ENCODE measurements at places on chromosomes 2 and 18. TPM values are rescaled to one million over a fixed set of nuclear protein-coding genes. Genes with fewer than 3 reads are reported as not detected.
A peak's percentile ranks its signal among the peaks of the same experiment; 100 is the strongest.

GRCh38 chr2:3600256-3600855 is 5.4 kb downstream of the COLEC11 start:
- DNase-seq = no peak

GRCh38 chr2:45028276-45028675 is 19.0 kb upstream of the SIX2 start:
- no peak for DNase-seq

DNA sequence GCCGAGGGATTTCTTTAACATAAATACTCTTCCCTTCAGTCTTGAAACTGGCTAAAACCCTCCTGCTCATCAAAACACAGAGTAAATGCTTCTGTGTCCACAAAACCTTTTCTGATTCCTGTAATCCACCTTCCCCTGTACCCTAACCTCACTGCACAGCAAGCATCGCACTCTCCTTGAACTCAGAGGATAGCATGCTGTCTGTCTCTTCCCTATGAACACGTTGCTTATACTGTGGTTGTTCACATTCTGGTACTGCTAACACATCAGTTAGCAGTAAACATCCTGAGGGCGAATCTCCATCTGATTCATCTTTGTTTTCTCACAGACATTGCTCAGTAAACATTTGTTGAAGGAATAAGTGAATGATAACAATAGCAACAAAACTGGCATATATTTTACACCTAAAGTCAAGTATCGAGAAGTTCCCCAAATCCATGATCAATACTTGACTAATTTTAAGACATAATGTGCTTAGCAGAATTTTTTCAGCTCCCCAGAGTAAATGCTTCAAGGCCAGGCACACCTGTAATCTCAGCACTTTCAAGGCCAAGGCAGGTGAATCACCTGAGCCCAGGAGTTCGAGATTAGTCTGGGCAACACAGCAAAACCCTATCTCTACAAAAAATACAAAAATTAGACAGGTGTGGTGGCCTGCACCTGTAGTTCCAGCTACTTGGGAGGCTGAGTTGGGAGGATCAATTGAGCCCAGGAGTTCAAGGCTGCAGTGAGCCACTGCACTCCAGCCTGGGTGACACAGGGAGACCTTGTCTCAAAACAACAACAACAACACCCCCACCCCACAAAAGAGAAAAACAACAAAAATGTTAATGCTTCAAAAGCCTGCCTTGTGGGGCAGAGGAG is 45.6 kb upstream of the LPIN2 start:
- DNase-seq = no peak

- DNase-seq = no peak
Observed at GRCh38 chr18:53422896-53423295, 801.6 kb downstream of the MBD2 start.

DNA sequence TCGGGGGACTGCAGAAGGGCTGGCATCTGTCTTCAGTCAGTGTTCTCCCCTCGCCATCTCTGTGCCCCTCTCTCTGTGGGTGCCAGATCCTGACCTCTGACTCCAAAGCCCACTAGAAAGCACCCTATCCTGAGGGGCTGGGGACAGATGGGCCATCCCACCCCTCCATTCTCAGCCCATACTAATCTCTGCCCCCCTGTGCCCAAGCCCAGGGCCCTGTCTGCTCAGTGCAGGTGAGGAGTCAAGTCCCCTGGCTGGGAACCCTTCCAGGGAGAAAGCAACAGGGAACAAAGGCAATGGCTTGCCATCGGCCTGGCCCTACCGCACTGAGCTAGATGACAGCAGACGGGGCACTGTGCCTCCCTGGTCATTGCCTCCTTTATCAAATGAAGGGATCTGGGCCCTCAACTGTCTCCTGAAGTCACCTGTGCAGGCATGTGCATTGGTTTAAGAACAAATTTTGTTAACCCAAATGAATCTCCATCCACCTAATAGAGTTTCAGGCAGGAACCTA is 42.7 kb upstream of the ID2 start:
- DNase-seq = no peak

- DNase-seq = peak; percentile 48
Observed at GRCh38 chr2:136917411-136917881, 152.1 kb downstream of the THSD7B start.

DNA sequence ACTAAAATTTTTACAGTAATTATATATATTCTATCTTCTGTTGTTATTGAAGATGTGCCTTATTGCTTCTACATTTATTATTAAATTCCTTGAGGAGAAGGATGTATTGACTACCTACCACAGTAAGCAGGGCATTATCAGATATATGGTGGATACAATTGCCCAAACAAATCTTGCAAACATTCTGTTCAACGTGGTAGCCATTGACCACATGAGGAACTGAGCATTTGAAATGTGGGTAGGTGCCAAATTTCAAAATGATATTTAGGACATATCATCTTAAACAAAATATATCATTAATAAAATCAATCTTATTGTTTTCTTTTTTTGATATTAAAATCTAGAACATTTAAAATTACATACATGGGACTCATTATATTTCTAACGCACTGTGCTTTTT is 11.1 kb downstream of the SCN3A start:
- DNase-seq = no peak

DNA sequence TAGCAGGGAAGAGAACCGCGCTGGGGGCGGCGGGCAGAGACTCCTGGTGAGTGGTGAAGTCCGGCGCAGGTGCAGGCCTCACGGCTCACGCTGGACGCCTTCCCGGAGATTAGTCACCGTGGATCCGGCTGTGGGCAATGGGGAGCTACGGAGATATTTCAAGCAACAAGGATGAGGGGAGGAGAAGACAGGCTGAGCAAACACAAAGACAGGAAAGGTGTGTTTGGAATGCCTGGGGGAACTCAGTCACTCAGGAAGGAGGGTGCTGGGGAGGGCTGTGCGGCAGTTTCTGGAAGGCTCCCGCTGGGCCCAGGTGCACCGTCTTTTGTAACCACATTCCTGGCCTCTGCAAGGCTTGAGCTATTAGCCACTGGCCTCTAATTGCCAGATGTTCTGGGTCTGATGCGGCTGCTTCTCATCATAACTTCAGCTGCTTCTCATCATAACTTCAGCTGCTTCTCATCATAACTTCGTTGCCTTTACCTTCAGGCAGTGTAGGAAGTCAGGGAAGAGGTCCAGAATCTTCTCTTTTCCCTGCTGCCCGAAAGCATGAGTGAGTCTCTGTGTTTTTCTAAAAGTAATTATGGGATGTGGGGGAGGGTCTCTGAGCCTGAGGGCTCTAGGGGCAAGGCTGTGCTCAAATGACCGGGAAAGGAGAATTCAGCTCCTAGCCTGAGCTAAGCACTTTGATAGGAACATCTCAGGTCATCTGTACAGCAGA is 118.9 kb downstream of the PXDN start:
- peak; percentile 25 for DNase-seq

DNA sequence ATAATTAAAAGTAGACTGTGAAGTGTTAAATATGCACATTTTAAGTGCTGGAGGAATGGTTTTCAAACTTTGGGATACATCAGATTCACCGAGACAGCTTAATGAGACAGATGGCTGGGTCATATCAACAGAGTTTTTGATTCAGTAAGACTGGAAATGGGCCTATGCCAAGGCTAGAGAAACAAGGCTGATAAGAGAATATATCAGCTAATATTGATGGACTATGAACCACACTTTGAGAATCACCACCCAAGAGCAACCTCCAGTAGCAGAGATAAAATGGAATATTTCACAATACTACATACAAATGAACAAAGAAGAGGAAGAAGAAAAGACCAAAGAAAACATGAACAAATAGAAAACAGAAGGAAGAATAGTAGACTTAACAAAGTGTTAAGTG is 450.2 kb upstream of the KLHL29 start:
- DNase-seq = no peak

DNA sequence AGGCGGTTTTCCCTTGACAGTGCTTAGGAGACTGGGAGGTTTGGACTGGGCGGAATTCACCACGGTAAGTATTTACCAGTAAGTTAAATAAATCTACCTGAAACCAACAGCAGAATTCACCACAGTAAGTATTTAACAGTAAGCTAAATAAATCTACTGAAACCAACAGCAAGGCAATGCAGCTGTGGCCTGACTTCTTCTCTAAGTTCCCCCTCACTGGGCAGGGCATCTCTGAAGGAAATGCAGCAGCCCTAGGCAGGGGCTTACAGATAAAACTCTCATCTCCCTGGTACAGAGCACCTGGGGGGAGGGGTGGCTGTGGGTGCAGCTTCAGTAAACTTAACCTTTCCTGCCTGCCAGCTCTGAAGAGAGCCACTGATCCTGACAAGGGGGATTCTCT is 432.5 kb upstream of the LRRTM1 start:
- DNase-seq = no peak

DNA sequence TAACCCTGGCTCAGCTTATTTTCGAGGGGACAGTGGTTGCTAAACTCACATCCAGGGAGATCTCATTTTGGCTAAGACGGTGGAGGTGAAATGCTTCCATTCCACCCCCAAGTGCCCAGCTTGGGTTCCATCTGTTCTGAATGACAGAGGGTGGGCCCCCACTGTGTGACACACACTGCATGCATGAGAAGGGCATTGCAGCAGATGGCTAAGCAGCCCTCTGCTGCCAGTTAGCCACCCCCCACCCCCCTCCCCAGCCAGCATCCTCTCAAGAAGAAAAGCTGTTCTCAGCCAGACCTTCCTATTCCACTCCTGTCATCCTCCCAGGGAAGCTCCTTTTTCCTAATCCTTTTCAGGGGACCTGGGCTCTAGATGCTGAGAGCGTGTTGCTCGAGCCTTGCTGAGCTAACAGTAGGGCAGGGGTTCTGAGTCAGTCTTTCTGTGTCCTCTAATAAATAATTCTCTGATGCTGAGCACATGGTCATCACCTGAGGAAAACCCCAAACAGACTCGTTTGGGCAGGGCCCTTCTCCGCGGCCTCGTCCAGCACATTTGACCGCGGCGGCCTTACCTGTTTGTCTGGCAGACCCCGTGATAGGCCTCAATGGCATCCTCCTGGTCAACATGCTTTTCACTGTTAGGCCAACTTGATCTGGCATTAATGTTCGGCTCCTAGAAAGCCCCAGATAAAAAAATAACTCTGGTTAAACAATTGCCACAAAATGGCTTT is 49.5 kb upstream of the ACAA2 start:
- no peak for DNase-seq

The CAD gene
- 25.5 TPM for polyA plus RNA-seq

The CD8B2 gene
- 0.04 TPM for polyA plus RNA-seq

The COL3A1 gene
- polyA plus RNA-seq = 3,229 TPM

Data from muscle of arm (tissue), 14 donors.